ENCODE measurements at places on chromosomes 1 and 21.

GRCh38 chr1:205124726-205125125, 2.9 kb upstream of the RBBP5 start:
- DNase-seq, result no peak

GRCh38 chr1:183417772-183418491, at the start of gene NMNAT2:
Gene NMNAT2, minus strand, starts transcription at chr1:183418380. Its CDS starts 113 bp downstream, at chr1:183418267.
- DNase-seq, result peak; percentile 28

DNA sequence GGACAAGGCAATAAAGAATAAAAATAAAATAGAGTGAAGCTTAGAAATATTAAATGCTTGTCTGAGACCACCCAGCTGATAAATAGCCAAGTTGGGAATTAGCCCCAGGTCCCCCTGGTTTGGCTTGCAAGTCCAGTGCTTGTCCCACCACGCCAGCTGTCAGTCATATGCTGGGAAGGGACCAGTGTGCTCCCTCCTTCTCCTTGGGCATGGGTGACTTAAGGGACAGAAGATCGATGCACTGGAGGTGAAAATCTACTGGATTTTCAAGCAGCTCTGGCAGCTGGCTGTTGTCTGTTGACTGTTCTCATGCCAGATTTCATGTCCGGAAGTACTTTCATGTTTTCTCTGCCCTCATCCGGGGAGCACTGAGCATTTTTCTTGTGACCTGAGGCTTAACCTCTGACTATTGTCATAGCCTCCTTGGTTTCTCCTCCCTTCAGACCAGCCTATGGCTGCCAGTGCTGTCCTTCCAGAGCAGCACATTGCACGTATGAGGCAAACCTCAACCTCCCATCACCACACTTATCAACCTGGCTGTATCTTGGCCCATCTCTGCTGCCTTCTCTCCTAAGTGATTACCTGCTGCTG, 12.4 kb downstream of the LMOD1 start:
- peak; percentile 80 for DNase-seq

DNA sequence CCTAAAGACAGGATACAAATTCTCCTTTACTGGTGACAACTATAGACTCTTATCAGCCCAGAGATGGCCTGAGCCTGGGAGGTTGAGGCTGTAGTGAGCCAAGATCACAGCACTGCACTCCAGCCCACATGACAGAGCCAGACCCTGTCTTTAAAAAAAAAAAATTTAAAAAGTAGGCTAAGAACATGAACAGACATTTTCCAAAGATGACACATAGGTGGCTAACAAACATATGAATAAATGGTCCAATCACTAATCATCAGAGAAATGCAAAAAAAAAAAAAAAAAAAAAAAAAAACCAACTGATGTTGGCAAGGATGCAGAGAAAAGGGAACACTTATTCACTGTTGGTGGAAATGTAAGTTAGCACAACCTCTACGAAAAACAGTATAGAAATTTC, 65.0 kb downstream of the TOR3A start:
- DNase-seq, result peak; percentile 63

DNA sequence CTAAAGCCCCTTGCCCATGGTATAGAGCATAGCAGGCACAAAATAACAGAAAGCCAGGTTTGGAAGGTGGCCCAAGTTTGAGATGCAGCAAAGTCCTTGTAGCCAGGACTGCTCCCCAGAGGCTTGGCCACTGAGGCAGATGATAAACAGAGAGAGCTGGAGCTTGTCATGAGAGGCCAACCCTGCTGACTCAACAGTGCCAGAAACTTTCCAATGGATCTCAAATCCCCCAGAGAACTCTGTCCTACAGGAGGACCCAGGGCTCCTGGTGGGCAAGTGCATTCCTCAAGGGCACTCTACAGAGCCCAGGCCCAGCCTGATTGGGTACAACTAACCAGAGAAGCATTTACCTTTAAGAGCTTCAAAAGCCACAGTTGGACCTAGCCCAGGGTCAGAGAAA, 280.7 kb downstream of the KCNH1 start:
- DNase-seq, result no peak
